ENCODE measurements at places on chromosomes 6 and 20.

- no peak for DNase-seq
Measured at GRCh38 chr6:147905711-147906110, 397.2 kb downstream of the SAMD5 start.

- DNase-seq: no peak
Measured at GRCh38 chr20:48843057-48843806, 15.4 kb upstream of the PREX1 start.

- DNase-seq: no peak
Measured at GRCh38 chr6:10407674-10408054, 7.2 kb downstream of the TFAP2A start.

GRCh38 chr6:52077961-52078625 lies 9.3 kb downstream of the PKHD1 start:
- DNase-seq: no peak

GRCh38 chr20:62466072-62466760 lies 9.6 kb downstream of the GATA5 start:
- no peak for DNase-seq

DNA sequence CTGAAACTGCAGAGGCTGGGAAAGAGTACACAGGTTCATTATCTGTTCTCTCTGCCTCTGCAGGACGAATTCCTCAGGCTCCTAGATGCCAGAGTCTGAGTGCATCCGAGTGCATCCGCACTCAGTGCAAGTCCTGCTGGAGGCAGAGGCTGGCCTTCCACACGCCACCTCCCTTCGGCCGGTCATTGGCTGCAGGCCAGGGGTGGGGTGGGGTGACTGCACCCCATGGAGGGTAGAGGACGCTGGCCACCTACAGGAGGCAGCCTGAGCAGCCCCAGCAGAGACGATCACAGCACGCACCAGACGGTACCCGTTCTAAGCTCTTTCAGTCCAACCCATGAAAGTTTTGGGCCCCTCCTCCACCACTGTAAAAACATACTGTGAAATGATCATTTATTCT lies 11.7 kb downstream of the SFT2D1 start:
- no peak for DNase-seq
